DMS153 (cell line): ENCODE measurements at places on chromosomes 16 and 17.

DNA sequence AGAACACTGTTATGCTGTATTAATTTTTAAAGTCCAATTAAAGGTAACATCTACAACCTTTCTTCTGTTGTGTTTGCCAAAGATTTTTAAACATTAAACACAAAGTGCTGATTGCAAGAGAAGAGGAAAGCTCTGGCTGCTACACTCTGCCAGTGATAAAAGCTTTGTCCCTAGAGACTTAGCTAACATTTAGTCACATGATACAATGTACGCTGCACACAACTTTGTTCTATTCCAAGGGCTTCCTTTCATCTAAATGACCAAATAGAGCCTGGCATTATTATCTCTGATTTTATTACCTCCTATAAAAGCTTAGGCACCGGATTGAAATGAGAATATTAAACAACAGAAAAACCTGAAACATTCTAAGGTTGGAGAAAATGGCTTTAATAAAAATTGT is 388.7 kb upstream of the PMFBP1 start:
- peak; percentile 95 for DNase-seq

- DNase-seq = no peak
These were observed 1.9 kb upstream of the LCMT1 start for GRCh38 chr16:25109643-25110042.

DNA sequence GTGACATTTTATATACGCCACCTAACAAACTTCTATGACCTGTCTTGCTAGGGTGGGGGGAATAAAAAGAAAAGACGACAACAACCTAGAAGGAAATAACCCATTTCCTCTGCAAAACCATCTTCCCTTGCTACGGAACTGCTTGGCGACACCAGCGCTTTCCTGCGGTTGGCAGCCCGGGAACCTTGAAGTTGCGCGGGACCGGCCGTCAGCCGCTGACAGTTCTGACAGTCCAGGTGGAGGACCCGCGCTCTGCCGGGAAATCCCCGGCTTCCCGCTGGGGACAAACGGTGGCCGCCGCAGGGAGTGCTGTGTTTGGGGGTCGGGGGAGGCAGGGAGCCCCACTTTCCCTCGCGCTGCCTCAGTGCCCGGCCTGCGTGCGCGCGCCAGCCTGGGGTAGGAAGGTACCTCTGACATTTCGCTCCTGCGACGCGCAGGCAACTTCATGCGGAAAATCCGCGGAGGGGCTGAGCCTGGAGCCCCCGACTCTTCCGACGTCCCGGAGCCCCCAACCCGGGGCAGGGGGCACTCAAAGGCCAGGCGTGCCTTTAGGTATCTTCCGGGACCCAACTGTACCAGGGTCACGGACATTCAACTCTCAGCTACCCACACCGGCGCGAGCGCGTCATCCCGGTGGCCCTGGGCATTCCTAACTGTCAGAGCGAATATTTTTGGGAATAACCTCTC is 516 bp downstream of the SLC16A6 start:
- no peak for DNase-seq

DNA sequence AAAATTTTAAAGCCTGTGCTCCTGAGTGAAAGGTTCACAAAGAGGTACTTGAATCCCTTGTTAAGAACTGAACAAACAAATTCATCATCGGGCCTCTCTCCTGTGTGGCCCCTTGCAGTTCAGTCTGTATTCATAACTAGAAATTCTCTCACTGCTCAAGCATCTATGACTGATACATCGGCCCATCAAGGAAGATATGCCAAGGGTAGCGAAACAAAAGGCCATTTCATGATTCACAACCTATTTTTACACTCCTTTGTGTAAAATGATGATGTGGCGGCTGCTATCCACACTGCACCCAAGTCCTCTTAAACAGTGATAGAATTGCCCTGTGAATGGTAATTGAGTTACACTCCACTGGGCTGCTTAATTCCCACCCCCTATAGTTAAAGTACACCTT is 204.6 kb downstream of the STX8 start:
- DNase-seq = peak; percentile 77

GRCh38 chr17:16954521-16954920 is 17.4 kb downstream of the TNFRSF13B start:
- no peak for DNase-seq

DNA sequence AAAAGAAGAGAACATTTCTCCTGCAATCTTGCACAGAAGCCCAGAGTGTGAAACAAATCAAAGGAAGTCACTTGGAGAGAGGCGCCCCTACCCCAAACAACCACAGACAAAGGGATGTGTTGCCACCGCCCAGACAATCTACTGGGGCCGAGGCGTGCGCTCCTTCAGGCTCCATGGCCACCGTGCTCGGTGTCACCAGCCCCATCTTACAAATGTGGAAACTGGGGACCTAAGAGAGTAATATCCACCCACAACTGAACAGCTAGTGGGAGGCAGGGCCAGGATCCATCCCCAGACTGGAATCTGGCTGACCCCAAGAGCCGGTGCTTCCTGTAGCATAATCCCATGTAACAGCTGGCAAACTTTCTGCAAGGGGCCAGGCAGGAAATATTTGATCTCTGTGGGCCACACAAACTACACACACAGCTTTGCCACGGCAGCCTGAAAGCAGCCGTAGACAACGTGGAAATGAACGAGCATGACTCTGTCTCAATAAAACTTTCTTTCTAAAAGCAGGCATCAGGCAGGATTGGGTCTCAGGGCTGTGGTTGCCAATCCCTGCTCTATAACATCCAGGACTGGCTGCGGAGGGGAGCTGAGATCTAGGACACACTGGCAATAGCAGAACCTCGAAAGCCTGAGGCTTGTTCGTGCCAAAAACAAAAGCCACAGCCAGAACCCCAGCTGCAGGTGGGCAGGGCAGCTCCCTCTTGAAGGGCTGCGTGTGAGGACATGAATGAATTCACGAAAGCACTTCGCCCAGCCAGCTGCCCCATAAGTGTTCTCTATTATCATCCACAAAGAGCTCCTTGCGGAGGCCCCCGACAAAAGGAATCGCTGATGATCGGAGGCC is 26.6 kb upstream of the GINS2 start:
- peak; percentile 96 for DNase-seq

DNA sequence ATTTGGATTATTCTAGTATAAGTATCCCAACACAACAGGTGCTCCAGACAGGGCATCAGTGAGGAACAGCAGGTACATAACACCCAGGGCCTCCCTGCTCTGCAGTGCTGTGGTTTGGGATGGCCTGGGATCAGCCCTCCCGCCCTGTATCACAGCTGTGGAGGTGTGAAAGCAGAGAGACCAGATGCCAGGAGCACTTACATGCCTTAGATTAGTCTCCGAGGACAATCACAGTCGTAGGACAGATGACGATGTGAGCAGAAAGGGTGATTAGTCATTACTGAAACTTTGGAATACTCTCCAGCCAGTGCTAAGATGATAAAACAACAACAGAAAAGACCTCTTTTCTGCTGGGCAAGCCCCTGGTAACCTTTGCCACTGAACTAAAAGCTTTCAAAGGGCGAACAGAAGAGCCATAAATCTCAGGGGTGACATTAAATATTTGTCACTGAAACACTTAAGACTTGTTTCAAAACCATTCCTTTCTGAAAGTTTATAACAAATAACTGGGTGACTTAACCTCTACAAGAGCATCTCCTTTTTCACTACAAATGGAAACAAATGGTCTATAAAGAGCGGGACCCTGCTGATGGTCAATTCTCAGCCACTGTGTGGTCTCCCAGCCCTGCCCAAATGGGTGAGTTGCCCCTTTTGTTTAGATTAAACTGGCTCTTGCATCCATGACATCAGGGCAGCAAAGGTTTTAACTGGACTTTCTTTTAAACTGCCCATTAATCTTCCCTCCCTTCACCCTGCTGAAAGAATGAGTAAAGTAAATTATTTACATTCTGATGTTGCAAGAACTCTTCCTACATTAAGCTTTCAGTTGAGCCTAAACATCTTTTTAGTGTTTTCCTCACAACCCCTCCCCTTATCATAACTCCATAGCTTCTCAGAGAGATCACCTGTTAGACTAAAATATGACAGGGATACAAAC is 183.1 kb upstream of the COX10 start:
- no peak for DNase-seq

DNA sequence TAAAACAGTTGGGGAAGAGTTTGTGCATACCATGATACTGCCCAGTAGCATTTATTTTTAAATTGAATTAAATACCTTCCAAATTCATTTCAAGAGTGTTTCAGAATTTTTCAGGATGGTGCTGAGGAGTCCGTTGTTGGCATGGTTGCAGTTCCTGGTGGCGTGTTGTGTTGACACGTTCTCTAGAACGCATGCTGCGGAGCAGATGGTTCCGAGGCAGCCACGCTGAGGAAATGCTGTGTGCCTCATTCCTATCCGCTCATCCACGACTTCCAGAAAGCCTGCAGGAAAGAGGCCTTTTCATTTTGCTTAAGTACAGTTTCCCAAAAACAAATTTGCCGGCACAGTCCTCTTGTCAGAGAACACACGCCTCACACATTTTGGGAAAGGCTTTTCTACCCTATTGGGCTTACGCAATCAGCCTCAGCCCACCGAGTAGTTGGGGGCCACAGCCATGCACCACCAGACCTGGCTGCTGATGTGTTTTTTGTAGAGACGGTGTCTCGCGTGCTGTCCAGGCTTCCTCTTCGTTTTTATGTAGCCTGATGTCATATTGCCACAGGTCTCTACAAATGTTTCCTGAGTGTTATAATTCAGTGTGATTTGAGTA is 32.1 kb upstream of the IL17C start:
- no peak for DNase-seq

- DNase-seq = no peak
These were observed 599.1 kb upstream of the SOX9 start for GRCh38 chr17:71521724-71522123.

- no peak for DNase-seq
These were observed 20.7 kb downstream of the DCAKD start for GRCh38 chr17:45030733-45031132.

- DNase-seq = no peak
These were observed 5.4 kb upstream of the GOSR2 start for GRCh38 chr17:46917516-46917915.

DNA sequence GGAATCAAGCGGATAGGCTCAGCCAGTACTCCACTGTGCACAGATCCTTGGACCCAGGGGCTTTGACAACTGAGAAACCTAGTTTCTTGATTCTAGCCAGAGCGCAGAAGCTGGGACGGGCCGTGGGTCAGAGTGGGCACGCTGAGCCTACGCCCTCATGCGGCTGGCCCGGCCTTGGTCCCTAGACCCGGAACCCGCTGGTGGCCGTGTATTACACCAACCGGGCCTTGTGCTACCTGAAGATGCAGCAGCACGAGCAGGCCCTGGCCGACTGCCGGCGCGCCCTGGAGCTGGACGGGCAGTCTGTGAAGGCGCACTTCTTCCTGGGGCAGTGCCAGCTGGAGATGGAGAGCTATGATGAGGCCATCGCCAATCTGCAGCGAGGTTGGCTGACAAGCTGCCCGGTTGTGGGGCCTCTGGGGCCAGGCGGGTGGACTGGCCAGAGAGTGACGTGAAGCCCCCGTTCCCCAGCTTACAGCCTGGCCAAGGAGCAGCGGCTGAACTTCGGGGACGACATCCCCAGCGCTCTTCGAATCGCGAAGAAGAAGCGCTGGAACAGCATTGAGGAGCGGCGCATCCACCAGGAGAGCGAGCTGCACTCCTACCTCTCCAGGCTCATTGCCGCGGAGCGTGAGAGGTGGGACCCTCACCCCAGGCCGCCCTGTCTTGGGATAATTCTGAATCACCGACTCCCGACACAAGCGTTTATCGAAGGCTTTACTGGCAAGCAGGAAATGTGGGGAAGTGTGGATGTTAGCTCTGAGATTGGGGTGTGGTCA is 946 bp downstream of the STUB1 start:
- no peak for DNase-seq

DNA sequence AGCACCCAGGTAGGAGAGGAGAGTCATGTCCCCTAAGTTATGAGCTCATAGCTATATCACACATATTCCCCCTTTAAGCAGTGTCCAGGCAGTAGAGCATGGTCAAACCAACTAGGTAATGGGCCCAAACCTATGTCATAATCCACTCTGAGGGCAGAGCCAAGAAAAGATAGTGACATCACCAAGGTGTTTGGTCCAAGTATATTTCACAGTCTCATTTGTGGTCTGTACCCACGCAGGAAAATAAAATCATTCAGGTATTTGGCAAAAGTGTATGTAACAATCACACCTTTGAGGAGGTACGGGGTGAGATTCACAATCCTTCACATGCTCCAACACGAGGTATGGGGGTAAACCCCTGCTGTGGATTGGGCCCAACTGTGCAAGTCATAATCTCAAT is 2112.8 kb downstream of the TP53TG3F start:
- DNase-seq = no peak

DNA sequence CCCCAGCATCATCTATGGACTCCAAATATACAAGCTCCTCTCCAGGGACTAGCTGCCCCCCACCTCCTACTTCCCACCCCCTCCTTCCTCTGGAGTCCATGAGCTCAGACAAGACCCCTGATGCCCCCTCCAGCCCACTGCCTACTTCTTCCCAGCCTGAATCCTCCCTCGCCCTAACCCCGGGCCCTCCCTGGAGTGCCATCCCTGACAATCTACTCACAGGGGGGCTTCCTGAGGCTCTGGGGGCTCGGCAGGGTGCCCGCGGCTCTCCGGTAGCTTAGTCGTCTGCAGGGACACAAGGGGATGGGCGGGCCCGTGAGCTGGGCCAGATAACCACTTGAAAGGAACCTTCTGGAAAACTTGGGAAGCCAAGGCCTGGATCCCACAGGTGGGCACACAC is 15.1 kb downstream of the MPP3 start:
- DNase-seq = no peak

DNA sequence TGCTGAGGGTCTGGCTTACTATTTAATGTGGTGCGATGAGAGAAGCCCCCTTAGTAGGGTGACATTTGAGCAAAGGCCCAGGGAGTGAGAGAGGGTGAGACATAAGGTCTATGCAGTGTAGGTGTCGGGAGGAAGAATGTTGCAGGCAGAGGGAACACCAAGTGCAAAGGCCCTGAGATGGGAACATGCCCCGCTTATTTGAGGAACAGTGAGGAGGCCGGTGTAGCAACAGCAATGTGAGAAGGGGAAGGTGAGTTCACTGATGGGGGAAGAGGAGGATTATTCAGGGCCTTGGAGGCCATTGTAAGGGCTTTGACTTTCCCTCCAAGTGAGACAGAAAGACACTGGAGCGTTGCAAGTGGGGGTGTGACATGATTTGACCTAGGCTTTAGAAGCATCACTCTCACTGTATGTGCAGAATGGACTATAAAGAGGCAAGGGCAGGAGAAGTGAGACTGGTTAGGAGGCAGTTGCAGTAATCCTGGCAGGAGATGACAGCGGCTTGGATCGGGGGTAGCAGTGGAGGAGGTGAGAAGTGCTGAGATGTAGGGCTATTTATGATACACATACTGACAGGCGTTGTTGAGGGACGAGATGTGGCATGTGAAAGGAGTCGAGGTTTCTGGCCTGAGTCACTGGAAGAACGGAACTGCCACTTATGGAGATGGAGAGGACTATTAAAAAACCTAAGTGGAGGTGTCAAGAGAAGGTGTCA is 145.3 kb downstream of the SPECC1 start:
- no peak for DNase-seq

DNA sequence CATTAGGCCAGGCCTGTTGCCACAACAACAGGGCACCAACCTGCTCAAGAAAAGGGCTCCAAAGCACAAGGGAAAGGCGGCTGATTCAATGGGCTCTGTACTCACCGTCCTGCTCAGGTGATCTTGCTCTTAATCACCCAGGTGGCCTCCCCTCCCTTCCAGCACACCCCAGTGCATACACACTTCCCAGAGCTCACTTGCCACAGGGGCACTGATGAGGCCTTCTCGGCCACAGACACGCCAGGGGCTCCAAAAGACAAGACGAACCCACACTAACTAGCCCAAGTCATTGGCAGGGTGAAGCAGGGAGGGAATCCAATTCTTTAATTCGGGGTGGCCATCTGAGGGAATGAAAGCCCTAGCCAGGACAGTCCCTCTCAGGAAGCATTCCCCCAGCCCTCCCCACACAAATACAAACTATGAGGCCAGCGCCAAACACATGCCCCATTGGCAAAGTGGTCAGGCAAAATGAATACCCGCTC is 1.4 kb downstream of the MYO18A start:
- peak; percentile 20 for DNase-seq
